NCI-H2107 (cell line): ENCODE measurements at places on chromosomes 1 and 21.
A peak's percentile ranks its signal among the peaks of the same experiment; 100 is the strongest.

GRCh38 chr1:201260236-201260590 lies 23.1 kb upstream of the PKP1 start:
- DNase-seq, result no peak

GRCh38 chr1:60129911-60130310 lies 56.3 kb upstream of the C1orf87 start:
- no peak for DNase-seq

- no peak for DNase-seq
Measured at GRCh38 chr1:111556325-111557037, 53.0 kb upstream of the ADORA3 start.

GRCh38 chr1:156082309-156083091 lies at the start of gene MEX3A:
MEX3A (minus strand) TSS chr1:156082465; CDS start chr1:156081998, 467 bp downstream.
- peak; percentile 84 for DNase-seq

DNA sequence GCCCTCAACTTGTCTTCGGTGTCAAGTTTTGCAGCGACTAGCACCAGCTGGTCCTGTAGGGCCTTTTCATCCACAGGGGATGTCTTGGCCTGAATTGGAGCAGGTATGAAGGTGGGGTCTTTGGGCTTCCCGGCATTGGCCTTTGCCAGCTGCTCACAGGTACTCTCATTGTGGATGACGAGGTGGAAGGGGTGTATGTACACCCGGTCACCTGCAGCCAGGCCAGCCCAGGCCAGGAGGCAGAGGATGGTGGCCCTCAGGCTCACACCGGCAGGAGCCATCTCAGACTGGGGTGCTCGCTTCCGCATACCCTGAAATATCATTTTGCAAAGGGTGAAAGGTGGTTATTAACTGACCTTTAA lies 3.4 kb downstream of the AGT start:
- DNase-seq, result no peak

GRCh38 chr1:171251042-171251951 lies 3.0 kb downstream of the FMO1 start:
- peak; percentile 21 for DNase-seq

- DNase-seq, result no peak
Measured at GRCh38 chr1:119720866-119721440, 9.2 kb downstream of the PHGDH start.

DNA sequence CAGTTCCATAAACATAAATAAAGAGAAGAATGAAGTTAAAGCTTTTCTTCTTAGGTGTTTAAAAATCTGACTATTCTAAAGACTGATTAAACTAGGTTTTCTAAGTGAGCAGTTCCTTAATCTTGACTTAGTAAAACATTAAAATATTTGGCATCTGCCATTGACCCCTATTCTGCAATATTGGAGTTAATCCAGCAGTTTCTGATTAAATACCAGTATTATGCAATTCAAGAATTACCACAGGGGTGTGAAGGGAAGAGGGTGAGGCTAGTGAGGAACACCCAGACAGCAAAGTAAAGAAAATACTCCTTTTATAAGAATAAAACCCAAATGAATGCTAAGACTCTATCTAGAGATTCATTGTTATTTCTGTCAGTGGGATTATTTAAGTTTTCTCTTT lies 40.9 kb downstream of the CLIC4 start:
- no peak for DNase-seq

DNA sequence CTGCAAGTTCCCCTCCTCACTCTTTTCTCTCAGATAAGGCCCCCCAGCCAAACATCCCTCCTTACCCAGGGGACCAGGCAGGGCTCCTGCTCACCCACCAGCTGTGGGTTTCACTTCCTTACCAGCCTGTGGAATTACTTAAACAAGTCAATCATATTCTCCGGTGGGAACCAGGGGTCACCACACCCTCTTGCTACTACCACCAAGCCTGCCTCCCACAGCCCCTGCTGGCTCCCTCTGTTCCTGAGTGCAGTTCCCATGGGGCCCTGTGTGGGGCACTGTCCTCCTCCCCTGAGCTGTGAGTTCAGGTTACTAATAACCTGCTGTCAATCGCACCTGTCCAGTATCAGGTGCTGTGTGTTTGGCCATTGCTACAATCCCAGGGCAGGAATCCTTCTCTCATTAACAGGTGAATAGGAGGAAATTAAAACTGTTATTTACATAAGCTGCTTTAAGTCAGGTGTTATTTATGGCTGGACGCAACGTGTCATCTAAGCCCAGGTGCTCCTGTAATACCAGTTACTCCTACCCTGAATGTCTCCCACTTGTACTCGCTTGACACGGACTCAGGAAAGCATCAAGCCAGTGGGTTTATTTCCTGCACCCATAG lies 53.1 kb upstream of the LBR start:
- peak; percentile 73 for DNase-seq

GRCh38 chr1:44985747-44986359 lies 542 bp downstream of the EIF2B3 start:
- DNase-seq, result no peak

DNA sequence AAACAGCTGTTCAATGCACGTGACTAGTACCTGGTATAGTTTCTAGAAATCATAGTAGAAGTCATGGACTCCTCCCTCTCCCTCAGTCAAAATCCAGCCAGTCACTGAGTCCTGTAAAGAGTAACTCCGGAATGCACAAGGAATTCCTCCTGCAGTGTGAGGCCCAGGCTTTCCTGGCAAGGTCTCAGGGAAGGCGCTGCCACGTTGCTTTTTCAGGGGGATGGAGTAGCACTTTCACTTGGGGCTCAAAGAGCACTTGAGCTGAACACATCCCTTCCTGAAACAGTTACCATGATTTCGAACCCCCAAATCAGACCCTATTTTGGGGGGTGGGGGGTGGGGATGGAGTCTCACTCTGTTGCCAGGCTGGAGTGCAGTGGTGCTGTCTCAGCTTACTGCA lies 26.4 kb upstream of the LRRC8D start:
- DNase-seq, result no peak
